ENCODE measurements at places on chromosomes 7 and 10.

GRCh38 chr7:977326-978048 lies 2.1 kb upstream of the COX19 start:
- no peak for DNase-seq

DNA sequence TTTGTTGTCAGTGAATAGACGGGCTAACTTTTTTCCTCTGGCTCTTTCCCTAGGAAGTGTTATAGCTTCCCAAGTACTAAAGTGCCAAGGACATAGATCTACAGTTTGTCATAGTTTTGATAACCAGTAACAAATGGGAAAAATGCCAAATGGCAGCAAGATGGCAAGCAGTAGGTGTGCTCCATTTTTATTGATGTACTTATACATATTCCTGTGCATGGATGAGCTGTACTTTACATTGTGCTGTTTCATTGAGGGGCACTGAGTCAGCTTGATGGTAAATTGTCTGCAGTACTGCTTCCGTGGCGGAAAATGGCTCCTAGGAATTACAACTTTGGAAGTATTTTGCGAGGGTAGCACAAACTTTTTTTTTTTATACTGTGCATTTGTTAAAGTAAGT lies 7.1 kb downstream of the ADAM22 start:
- DNase-seq: no peak

GRCh38 chr10:77641344-77641743 lies 3.7 kb upstream of the KCNMA1 start:
- DNase-seq: no peak

DNA sequence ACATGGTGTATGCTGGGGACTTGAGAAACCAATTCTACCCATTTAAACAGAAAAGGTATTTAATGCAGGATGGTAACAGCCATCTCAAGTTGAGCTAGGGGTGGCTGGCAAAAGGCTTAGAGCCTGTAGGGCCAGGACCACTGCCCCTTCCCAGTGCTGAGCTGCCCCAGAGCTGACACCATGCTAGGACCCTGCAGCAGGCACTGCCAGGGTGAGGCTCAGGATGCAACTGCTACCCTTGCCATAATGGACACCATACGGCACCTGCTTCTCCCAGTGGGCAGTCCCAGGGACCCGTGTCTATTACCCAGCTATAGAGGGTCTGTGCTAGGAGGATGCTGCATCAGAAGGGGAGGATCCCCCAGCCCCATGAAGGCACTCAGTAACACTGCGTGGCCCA lies 160.7 kb upstream of the ADCY1 start:
- DNase-seq: no peak

GRCh38 chr10:62817121-62817765 lies 1.1 kb upstream of the EGR2 start:
- DNase-seq: peak; percentile 30

DNA sequence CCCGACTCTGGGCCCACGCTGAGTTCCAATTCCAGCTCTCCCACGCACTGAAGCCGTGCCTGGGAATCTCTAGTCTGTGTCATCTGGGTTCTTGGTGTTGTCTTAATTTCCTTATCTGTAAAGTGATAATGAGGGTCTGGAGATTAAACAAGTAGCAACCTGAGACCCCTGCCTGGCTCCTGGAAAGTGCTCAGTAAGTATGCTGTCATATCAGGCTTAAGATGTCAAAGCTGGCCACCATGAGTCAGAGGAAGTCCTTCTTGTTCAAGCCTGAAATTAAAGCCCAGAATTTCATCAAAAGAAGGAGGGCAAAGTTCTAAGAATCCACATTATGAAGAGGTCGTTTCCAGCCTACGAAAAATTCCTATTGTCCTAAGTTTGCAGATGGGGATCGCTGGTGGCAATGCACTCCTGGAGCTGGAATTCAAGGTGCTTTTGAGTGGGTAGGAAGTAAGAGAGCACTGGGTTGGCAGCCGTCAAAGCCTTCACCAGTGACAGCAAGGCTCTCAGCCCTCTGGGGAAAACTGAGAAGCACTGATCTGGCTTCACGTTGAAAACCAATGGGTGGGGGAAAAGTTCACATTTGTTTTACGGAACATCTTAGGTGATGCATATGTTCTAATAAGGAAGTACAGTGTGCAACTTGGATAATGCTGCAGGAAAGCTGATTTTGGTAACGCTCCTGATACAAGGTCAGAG lies 50.3 kb upstream of the NCAPG2 start:
- DNase-seq: no peak

- no peak for DNase-seq
Observed at GRCh38 chr10:113005380-113005779, 55.3 kb downstream of the TCF7L2 start.
